ENCODE measurements at places on chromosomes 3 and 15.
A peak's percentile ranks its signal among the peaks of the same experiment; 100 is the strongest.

DNA sequence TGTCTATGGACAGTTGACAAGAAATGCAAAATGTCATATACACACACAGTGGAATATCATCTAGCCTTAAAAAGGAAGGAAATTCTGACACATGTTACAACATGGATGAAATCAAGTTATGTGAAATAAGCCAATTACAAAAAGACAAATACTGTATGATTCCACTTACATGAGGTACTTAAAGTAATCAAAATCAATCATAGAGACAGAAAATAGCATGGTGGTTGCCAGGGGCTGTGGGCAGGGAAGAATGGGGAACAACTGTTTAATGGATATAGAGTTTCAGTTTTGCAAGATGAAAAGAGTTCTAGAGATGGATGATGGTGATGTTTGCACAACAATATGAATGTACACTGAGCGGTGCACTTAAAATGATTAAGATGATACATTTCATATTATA is 613.8 kb upstream of the ZNF385D start:
- DNase-seq = no peak

DNA sequence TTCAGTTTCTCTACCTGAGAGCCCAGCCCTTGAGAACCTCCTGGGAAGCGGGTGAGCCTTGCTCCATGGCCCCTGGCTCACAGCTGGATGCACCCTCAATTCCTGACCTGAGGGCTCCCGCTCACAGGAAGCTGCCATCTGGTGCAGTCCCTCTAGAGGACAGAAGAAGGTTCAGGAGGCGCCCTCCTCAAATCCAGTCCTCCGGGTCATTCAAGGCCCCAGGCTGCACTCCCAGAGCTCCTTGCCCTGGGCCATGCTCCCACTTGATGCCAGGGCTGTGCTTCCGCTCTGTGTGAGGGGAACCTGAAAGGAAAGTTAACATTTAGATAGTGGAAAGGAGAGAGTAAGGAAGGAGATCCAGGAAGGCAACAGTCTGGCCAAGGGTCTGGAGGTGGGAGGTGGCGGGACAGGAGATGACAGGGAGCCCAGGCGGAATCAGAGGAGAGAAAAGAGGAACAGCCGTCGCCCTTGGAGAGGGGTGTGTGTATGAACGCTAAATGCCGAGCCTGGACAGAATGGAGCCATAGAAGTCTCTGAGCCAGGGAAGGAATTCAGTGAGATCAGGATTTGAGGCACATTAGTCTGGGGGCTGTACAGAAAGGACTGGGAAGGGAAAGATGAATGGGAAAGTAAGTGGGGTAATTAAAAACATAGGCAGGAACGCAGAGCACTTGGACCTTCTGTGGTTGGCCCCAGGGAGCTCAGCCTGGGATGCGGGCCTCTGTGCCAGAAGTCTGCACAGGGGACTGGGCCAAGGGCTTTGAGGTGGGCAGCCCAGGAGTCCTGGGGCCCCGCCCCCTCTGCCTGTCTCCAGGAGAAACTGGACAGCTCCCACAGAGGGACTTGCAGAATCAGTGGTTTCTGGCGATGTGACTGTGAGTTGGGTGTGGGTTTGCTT is 26.1 kb downstream of the TBC1D21 start:
- DNase-seq = no peak

- no peak for DNase-seq
Observed at GRCh38 chr3:170454509-170454908, 35.8 kb downstream of the CLDN11 start.

- no peak for DNase-seq
Observed at GRCh38 chr3:171260899-171261298, 199.3 kb downstream of the TNIK start.

GRCh38 chr3:63818282-63819150 is 583 bp upstream of the C3orf49 start:
- peak; percentile 38 for DNase-seq

DNA sequence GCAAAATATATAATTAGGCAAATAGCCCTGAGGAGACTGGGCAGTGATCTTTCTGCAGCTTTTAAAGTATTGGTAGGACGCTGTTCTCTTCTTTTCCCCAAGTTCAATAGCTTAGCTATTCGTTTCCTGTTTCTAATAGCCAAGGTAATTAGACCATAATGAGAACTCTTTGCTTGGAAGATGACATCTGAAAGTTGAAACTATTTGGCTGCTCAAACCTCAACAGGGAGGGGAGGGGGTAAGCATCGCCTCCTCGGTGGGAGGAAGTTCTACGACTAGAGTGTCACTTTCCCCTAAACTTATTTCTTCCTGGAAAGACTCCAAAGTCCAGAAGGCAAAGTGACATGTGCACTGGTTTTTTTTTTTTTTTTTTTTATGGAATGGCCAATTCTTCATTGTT is 22.8 kb upstream of the ALDH1A3 start:
- DNase-seq = no peak

- no peak for DNase-seq
Observed at GRCh38 chr3:182979674-182980191, 605 bp downstream of the DCUN1D1 start.

GRCh38 chr15:34861214-34861613 is 65.9 kb upstream of the ACTC1 start:
- no peak for DNase-seq

GRCh38 chr3:49841806-49842205 is 14.6 kb downstream of the TRAIP start:
- DNase-seq = no peak

DNA sequence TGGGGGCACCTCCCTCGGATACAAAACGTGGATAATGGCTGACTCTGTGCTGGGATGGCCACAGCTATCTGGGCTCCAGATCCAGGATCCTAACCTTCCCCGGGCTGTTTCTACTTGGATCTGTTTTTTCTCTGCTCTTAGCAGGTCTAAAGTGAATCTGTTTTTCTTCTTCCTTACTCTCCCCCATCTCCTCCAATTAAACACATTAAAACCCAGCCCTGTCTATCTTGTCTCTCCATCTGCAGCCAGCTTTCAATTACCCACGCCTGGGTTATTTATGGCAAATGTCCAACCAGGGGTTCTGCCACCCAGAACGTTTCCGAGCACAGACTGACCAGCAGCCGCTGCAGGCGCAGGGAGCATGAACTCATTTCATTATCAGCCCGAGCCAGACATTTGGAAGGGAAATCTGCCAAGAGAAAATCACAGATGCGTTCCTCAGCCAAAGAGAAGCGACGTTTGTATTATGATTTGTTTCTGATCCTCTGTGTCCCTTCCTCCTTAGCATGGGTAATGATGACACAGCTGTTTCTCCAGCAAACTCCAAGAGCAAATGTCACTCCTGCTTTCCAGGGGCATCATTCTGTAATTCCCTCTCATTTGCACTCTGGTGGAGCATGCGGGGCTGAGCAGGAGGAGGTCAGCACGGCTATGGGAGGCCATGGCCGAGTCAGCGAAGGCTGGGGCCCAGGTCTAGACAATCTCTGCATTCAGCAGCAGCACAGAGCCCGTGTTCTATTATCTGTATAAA is 42.0 kb downstream of the UMPS start:
- no peak for DNase-seq

DNA sequence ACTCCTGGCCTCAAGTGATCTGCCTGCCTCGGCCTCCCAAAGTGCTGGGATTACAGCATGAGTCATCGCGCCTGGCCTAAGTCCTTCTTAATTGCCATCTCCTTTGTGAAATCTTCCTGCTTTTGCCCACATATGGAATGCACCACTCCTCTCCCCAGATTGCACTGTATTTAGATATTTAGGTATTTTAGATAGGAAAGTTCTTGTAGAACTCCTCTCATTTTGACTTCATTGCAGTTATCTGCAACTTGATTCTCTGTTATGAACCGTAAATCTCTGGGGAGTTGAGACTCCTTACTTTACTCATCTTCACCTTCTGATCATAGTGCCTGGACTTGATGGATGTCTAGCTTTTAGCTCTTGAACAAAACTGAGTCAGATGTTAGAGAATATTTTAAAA is 150.7 kb downstream of the AKAP13 start:
- DNase-seq = no peak

GRCh38 chr3:18307529-18307928 is 117.6 kb downstream of the SATB1 start:
- DNase-seq = no peak

- DNase-seq = no peak
Observed at GRCh38 chr3:180181387-180181786, 144.7 kb upstream of the PEX5L start.

DNA sequence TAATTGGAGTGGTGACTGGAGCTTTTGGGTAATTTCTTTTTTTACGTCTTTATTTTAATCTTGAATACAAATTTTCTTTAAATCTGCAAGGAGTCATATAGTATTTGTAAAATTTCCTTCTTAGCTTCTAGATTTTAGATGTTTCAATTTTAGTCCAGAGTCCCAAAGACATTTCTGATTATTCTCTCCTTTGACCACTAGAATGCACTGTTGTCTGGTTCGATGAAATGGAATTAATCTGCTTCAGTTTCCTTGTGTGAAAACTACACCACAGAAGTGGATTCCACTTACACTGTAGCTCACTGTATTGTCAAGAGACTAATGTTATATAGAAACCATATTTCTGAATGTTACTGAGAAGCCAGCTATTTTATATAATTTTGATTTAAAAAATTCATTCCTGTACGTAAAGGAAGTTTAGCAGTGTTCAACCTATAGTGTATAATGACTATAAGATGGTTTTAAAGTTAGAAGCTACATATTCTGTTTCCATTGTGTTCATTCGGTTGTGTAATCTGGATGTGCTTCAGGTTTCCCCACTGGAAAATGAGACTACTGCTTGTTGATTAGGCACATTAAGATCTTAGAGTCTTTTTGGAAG is 6.1 kb downstream of the GRAMD1C start:
- no peak for DNase-seq

DNA sequence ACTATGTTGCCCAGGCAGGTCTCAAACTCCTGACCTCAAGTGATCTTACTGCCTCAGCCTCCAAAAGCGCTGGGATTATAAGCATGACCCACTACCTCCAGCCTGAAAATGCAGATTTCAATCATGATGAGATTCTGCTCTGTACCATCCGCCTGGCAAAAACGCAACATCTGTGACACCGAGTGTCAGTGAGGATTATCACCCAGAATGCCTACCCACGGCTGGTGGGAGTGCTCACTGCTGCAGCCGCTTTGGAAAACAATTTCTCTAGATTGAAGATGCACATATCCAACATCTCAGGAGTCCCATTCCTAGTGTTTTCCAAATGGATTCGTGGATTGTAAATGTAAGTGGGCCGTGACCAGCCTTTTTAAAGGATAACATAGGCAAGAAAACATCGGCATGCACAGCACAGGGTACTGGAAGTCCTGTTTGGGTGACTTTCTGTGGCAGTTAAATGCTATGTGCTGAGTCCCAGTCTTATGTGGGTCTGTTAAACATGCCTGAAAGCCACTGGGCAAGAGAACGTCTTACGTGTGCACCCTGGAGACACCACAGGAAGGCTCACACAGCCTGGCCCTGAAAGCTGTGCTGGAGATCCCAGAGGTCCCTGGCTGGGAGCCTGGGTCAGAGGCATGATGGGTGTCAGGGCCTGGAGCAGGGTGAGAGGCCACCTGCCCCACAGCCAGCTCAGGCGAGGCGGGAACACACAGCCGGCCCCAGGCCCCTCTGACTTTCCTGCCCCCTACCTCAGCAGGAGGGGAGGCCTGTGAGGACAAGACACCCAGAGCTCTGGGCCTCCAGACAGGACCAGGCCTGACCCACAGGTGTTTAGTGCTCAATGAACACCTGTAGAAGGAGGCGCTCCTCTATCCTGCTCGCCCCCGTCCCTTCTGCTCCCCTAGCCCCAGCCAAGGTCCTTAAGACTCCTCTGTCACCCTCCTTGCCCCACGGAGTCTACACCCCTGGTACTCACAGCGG is 918 bp downstream of the PRSS50 start:
- DNase-seq = no peak

DNA sequence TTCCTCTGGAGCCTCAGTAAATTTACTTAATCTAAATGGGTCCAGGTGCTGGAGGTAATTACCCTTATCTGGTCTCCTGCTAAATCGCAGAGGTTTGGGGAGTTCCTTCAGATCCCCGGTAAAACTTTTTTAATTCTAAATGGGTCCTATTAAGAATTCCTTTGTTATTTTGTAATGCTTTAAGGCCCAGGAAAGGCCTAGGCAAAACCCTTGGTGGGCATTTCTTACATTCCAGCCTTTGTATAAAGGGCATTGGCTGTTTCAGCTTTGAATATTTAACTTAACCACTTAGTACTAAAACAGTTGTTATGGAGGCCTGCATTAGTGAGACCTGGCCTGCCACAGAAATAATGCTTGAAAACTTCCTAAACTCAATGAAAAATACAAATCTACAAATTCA is 14.9 kb upstream of the ZNF662 start:
- DNase-seq = no peak

GRCh38 chr3:171116824-171117395 is 90.4 kb upstream of the SLC2A2 start:
- DNase-seq = no peak

DNA sequence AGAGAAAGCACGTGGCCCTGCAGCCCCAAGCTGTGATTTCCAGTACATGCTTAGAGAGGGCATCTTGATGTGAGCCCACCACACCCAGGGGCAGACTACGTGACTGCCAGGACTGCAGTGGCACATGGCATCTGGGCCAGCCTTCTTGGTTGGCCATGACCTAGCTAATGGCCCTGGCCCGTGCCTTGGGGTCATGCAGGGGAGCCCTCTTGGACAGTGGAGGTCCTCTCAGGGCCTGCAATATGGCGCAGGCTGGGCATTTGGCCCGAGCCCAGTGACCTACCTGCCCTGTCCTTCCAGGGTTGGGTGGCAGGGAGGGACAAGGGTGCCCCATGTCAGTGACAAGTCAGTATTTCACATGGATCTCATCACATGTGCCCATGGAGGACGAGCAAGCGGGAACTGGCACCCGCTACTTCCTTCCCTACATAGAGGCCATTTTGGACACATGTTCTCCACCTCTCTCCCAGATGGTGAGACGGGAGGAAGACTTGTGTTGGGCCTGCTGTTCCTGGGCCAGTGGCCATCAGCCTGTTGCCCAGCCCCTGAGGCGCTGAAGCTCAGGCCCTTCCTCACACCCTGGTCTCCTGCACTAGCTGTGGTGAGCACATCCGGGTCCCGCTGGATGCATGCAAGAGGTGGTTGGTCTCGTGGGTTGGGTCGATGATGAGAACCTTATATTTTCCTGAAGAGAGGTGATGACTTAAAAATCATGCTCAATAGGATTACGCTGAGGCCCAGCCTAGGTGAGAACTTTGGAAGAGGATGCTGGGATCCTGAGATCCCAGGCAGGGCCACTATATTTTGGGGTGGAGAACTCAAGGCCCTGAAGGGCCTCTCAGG is 195.6 kb downstream of the UBE3A start:
- DNase-seq = no peak
